Heart right ventricle (tissue), 16 donors: ENCODE measurements at places on chromosomes 16 and 17. TPM values are rescaled to one million over a fixed set of nuclear protein-coding genes. Genes with fewer than 3 reads are reported as not detected.

Gene CLEC18A
- 0.15 TPM for total RNA-seq

Gene ITGB4
- 7.9 TPM for total RNA-seq

Gene TNFRSF17
- total RNA-seq: not detected

Gene ARL16
- total RNA-seq: 18.0 TPM

Gene POLDIP2
- total RNA-seq: 176 TPM

Gene CCL8
- total RNA-seq: 1.3 TPM

Gene RNU2-1
- total RNA-seq: 3,131 TPM

Gene UBE2Z
- 36.8 TPM for total RNA-seq

Gene TBC1D3L
- total RNA-seq: 3.4 TPM

Gene PLEKHM1
- 22.5 TPM for total RNA-seq

Gene CNTD1
- total RNA-seq: 0.39 TPM

Gene KRTAP9-4
- not detected for total RNA-seq

Gene E2F4
- 30.8 TPM for total RNA-seq
